IMR-90 (cell line): ENCODE measurements at places on chromosomes 7 and 10.
A peak's percentile ranks its signal among the peaks of the same experiment; 100 is the strongest.

GRCh38 chr7:150895809-150896208, 43.5 kb downstream of the AOC1 start:
- no peak for DNase-seq
- H3K4me1 ChIP-seq: no peaks in the 10 kb centered on the region; the same call in 1 of the 2 replicates
- H3K36me3 ChIP-seq: no peaks in the 10 kb centered on the region
- H3K4me3 ChIP-seq: no peak overlapping the region
- H3K27ac ChIP-seq: no peak overlapping the region

DNA sequence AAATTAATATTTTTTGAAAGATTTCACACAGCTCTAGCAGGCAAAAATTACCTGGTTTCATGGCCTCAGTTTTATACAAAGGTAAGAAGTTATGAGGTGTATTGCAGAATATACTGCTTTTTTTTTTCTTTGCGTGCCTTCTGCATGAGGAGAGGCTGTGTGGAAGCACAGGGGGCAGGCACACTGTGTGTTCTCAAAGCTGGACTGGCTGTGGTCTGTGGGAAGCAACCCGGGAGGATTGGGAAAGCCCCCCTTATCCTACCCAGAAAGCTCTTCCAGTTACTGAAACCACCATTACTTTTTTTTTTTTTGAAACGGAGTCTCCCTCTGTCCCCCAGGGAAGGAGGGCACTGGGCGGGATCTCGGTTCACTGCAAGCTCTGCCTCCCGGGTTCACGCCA, 25.0 kb downstream of the ADARB2 start:
- no peaks in the 10 kb centered on the region for H3K27me3 ChIP-seq
- no peak overlapping the region for H3K4me3 ChIP-seq
- no peaks in the 10 kb centered on the region for H3K36me3 ChIP-seq
- H3K4me1 ChIP-seq: no peaks in the 10 kb centered on the region
- H3K27ac ChIP-seq: no peak overlapping the region

- no peak overlapping the region for H3K27ac ChIP-seq
- peak; percentile 88 for DNase-seq
- H3K27me3 ChIP-seq: no peaks in the 10 kb centered on the region
- H3K4me1 ChIP-seq: no peaks in the 10 kb centered on the region
Measured at GRCh38 chr7:141649865-141650634, 51.9 kb downstream of the DENND11 start.

DNA sequence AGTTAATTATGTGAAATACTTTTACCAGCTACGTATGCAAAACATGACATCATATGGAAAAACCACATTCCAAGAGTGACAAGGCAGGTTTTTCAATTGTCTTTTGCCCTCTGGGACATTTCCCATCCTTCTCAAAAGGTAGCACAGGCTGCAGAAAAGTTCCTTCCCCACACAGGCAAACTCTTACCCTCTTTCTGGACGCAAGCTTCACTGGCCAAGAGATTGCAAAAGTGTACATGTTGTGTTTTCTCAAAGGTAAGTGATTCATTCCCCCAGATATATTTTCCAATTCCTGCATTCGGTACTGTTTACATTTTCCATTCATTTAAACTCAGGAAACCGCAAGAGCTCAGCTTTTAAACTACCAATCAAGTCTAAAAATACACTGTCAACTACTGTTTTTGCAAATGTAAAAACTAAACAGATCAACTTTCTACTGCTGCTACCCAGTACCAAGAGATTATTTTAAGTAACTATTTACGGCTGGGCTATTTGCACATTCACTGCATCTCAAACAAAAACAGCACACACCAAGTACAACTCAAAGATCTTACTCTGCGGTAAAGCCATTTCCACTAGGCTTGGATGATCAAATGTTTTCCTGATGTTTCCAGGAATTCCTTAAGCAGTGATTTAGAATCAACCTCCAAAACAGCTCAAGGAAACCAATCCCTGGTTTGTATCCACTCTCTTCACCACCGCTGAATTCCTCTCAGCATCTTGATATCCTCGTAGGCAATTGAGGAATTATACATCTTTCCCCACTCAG, 233.6 kb upstream of the CCDC6 start:
- H3K4me3 ChIP-seq: no peak overlapping the region
- DNase-seq: peak; percentile 72
- no peaks in the 10 kb centered on the region for H3K36me3 ChIP-seq
- peaks cover 6% of the 10 kb centered on the region; the same call in 1 of the 2 replicates for H3K4me1 ChIP-seq

DNA sequence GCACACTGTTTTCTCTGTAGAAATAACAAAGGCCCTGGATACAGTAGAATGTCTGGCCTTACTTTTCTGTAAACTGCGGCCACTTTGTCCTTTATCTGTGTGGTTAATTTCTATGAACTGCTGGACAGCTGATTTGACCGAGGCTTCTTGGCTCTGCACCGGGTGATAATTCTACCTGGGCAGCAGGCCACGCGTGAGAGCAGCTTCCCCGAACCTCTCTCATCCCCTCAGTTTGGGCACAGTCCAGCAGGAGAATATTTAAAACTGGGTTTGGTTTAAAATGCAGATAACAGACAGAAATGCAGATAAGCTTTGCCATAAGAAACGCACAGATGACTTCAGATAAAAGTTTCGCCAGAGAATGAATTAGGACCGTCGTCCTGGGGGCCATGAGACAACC, 81.0 kb downstream of the CELF2 start:
- no peaks in the 10 kb centered on the region for H3K4me1 ChIP-seq
- no peak overlapping the region for H3K27ac ChIP-seq
- H3K4me3 ChIP-seq: no peak overlapping the region
- H3K27me3 ChIP-seq: no peaks in the 10 kb centered on the region
- H3K36me3 ChIP-seq: no peaks in the 10 kb centered on the region

- H3K27ac ChIP-seq: no peak overlapping the region
- no peaks in the 10 kb centered on the region for H3K27me3 ChIP-seq
- H3K4me1 ChIP-seq: no peaks in the 10 kb centered on the region
- DNase-seq: no peak
- no peak overlapping the region for H3K4me3 ChIP-seq
Measured at GRCh38 chr7:21134631-21135030, 293.3 kb upstream of the SP4 start.
